ENCODE measurements at places on chromosomes 12 and 14.

DNA sequence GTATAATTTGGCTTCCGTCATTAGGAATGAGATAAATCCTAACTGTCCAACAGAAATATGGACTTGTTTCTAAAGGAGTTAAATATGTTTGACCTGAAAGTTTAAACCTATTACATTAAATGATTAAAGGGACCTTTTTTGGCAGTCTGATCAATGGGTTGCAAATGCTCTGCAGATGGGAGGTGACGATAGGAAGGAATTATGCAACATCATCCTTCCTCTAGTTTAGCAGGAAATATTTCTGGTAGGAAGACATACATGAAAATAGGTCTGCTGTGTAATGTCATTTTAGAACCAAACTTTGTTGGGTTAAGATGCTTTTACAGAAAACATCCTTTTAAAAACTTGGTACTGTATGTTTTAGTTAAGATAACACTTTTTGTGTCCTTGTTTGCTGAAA lies 2.6 kb downstream of the LRRC10 start:
- DNase-seq = no peak

GRCh38 chr12:101792046-101792931 lies 38.5 kb downstream of the GNPTAB start:
- DNase-seq = no peak

DNA sequence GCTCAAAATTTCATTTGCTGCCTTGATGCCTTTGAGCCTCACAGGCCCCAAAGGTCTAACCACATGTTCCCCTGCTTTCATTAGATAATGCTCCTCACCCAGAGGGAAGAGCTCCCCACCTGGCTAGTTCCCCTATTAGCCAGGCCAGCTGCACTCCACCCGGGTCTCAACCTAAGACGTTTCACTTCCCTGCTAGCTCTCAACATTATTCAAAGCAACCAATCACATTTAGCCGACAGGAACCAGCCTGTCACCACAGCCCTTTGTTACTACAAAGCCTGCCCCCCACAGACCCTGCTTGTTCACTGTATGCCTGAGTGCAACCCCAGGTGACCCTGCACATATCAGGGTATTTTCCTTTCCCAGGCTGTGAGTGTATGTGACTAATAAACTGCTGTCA lies 78.6 kb downstream of the SLC15A5 start:
- DNase-seq = no peak

GRCh38 chr14:103073367-103073875 lies 10.6 kb upstream of the LBHD2 start:
- DNase-seq = no peak

- peak; percentile 53 for DNase-seq
Observed at GRCh38 chr12:15728118-15728598, 61.0 kb downstream of the EPS8 start.

- no peak for DNase-seq
Observed at GRCh38 chr14:100866666-100867630, 36.6 kb downstream of the RTL1 start.

DNA sequence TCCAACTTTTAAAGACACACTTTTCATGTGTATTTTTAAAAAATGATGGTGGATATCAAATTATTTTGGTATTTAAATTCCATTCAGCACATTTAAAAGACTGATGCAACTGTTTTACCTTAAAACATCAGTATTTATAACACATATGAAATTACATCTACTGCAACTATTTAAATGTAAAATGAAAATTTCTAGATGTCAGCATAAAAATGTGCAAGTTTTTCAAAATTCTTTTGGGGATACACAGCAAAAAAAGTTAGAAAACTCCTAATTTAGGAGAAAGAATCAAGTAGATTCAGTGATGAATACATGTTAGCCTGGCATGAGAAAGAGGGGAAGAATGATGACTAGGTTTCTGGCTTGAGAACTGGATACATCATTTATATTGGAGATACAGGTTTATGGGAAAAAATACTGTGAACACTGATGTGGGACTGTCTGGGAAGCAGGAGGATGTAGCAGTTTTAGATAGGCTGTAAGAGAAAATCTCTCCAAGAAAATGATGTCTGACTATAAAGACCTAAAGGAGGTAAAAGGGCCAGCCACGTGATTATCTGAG lies 9.2 kb downstream of the SOS2 start:
- no peak for DNase-seq

DNA sequence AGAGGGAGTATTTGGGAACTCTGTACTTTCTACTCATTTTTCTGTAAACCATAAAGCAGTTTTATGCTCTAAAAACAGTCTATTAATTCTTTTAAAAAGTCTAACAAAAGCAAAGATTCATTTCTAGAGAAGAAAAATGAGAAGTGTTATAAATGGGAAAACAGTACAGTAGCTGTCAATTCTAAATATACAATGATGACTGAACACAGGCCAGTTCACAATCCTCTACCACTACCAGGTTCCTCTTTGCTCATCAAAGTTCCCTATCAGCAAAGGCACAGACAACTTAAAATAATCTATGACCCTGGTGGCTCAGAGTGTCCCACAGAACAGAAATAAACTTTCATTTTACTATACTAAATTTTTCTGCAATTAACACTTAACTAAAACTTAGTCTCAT lies 12.5 kb downstream of the NAA25 start:
- no peak for DNase-seq

- no peak for DNase-seq
Observed at GRCh38 chr14:102805371-102805891, 28.2 kb downstream of the TRAF3 start.

GRCh38 chr12:132364348-132364902 lies 35.0 kb upstream of the GALNT9 start:
- DNase-seq = no peak

- no peak for DNase-seq
Observed at GRCh38 chr14:57864659-57865058, 1.2 kb downstream of the SLC35F4 start.

GRCh38 chr12:1643905-1644533 lies 15.0 kb downstream of the WNT5B start:
- no peak for DNase-seq

DNA sequence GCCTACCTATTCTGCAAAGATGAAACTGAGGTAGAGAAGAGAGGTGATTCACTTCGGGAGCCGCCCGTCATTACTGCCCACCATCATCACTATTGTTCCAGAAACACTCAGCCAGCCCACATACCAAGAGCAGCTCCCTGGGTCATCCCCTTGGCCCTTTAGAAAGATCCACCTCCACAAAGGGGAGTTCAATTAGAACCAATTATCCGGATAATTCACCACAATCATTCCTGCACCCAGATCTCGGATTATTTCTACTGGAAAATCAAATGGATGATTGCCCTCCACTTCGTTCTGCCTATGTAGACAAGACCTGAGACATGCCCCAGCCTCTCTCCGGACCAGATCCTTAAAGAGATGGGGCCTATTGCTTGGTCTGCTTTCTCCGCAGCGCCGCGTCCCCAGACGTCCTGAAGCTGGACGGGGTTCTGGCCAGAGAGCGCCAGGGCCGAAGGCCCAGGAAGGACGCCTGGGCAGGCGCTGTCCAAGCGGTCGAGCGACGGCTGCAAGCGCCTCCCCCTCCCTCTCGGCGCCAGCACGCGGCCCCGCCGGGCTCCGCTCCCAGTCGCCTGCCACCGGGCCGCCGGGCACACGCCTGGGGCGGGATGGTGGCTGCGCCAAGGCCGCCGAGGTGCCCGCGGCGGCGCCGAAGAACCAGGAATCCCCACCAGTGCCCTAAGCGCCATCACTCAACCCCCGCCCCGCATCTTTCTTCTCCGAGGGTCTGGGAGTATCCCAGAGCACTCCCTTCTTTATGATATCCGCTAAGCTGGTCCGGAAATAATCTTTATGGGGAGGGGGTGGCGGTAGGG lies 1.3 kb upstream of the ASCL1 start:
- DNase-seq = no peak

DNA sequence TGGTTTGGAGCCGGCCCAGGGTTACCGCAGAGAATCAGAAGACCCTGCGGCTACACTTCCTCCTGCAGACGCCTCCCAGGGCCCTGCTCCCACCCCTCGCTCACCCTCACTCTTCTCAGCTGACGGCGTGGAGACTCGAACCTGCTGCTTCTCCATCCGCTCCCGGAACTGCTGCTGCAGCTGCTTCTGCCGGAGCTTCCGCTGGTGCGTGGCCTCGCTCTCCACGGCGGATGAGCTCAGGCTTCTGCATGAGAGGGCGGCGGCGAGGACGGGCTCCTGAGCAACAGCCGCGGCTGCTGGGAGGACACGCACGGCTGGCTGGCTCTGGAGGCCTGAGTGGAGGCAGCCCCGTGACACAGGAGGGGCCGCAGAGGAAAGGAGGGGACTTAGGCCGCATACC lies 33.3 kb downstream of the RAD52 start:
- no peak for DNase-seq
